Left ventricle myocardium inferior (tissue), 1 donor: ENCODE measurements at places on chromosomes 1 and 21. TPM values are rescaled to one million over a fixed set of nuclear protein-coding genes. Genes with fewer than 3 reads are reported as not detected.

FAM151A gene
- total RNA-seq = 0.80 TPM

COL24A1 gene
- 0.74 TPM for total RNA-seq

GRCh38 chr1:83024251-83024767 is 974.6 kb downstream of the TTLL7 start:
- DNase-seq = no peak

DNA sequence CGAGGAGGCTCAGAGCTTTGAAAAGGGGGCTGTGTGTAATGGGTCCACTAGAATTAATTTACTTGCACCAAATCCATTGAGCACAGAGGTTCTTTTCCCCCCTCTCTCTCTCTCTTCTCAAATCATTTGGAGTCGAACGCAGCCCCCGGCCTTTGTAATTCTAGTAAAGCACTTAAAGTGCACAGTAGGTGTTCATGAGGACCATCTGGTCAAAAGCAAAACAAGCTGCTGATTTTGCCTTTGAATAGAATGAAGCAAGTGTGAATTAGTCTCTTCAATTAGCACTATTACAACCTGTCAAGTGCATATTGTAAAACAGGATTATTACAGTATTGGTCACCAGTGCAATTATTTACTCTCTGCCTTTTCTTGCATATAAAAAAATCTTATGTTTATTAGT is 259.9 kb downstream of the FAF1 start:
- DNase-seq = no peak

- no peak for DNase-seq
Observed at GRCh38 chr1:232291681-232292080, 338.3 kb downstream of the SIPA1L2 start.

DNA sequence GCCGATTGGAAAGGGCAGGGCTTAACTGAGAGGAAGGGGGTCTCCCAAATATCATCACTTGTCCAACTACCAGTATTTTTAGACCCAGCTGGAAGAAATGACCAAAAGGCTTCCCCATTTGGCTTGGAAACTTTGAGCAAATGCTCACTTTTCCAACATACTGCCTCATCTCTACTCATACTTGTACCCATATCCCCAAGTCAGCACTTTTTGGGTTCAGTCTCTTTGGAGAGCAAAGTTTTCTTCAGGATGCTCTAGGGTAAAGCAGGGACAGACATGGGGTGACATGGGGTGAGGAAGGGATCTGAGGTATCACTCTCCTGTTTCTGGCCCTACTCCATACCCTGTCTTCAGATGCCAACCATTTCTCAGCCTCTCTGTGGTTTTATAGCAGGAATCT is 27.2 kb downstream of the LRRN2 start:
- DNase-seq = no peak

- DNase-seq = no peak
Observed at GRCh38 chr1:92476071-92476631, 10.6 kb downstream of the GFI1 start.
